ENCODE measurements at places on chromosomes 1 and 21.

DNA sequence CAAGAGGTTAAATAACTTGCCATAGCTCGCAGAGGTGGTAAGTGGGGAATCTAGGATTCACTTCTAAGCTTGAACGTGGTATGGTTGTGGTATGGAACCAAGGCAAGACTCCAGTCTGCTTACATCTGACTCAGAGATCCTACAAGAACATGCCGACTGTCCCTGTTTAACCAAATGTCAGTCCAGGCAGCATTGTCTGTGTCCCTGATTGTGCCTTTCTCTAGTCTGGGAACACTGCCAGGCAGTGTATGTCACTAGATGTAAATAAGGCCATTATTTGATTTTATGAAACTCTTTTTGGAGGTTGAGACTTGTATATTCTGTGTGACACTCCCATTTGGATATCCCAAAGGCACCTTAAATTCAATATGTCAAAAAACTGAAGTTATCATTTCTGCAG, 96.0 kb downstream of the NOS1AP start:
- DNase-seq = no peak
- no peaks in the 10 kb centered on the region for H3K4me1 ChIP-seq
- peaks cover 30% of the 10 kb centered on the region for H3K27me3 ChIP-seq
- no peak overlapping the region for H3K27ac ChIP-seq
- H3K36me3 ChIP-seq = no peaks in the 10 kb centered on the region
- no peak overlapping the region for H3K4me3 ChIP-seq

DNA sequence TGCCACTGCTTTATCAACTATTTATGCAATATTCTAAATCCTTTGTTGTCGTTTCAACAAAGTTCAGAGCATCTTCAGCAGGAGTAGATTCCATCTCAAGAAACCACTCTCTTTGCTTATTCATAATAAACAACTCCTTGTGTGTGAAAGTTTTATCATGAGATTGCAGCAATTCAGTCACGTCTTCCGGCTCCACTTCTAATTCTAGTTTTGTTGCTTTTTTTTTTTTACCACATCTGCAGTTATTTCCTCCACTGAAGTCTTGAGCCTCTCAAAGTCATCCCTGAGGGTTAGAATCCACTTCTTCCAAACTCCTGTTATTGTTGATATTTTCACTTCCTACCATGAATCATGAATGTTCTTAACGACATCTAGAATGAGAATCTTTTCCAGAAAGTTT, 14.8 kb upstream of the ETS2 start:
- H3K27ac ChIP-seq = no peak overlapping the region
- H3K4me1 ChIP-seq = peaks cover 8% of the 10 kb centered on the region
- no peak for DNase-seq
- H3K36me3 ChIP-seq = peaks cover 12% of the 10 kb centered on the region

DNA sequence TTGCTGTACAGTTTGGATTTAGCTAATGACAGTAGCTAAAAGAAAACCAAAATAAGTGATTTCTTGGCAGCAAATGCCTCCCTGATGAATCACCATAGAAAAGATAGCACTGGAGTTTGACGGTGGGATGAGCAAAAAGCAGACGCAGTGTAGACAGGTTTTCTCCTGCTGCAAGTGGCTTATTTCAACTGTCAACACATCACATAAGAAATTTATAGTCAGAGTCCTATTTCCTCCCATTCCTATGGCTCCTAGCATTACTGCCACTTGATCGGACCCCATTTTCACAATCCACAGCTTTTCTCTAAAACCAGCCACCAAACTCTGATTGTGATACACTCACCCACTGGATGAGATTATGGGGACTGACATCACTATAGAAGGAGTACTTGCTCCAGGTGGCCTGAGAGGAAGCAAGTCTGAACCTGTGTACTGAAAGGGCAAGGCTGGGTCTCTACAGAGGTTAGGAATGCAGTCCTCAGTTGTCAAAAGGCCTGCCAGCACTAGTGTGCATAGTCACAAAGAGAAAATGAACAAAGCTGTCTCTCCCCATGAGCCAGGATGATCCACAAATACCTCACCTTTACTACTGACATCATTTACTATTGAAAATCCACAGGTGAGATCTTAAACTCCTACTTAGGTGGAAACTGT, 359.8 kb downstream of the LTN1 start:
- DNase-seq = no peak
- peaks cover 5% of the 10 kb centered on the region for H3K4me1 ChIP-seq
- peaks cover 1% of the 10 kb centered on the region for H3K27me3 ChIP-seq

DNA sequence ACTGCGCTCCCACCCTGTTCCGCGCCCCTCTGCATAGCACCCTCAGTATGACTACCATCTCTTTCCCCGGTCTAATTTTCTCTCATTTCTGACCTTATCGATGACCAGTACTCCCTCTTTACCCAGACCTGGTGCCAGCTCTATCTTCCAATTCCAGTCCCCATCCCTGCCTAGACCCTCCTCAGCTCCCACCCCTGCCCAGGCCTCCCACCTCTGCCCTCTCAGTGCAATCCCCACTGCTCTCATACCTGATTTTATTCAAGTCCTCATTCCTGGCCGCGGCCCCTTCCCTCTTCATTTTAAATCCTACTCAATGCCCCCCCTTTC, 1.3 kb downstream of the USP24 start:
- peak overlapping the region; percentile 95 for H3K27ac ChIP-seq
- no peak for DNase-seq
- H3K4me1 ChIP-seq = peaks cover 78% of the 10 kb centered on the region
- H3K4me3 ChIP-seq = peak overlapping the region; percentile 99

All from naive B cell (primary cell).